ENCODE measurements at places on chromosomes 16 and 17.
A peak's percentile ranks its signal among the peaks of the same experiment; 100 is the strongest.

GRCh38 chr16:86403541-86404163 is 106.7 kb upstream of the FOXF1 start:
- no peak for DNase-seq

DNA sequence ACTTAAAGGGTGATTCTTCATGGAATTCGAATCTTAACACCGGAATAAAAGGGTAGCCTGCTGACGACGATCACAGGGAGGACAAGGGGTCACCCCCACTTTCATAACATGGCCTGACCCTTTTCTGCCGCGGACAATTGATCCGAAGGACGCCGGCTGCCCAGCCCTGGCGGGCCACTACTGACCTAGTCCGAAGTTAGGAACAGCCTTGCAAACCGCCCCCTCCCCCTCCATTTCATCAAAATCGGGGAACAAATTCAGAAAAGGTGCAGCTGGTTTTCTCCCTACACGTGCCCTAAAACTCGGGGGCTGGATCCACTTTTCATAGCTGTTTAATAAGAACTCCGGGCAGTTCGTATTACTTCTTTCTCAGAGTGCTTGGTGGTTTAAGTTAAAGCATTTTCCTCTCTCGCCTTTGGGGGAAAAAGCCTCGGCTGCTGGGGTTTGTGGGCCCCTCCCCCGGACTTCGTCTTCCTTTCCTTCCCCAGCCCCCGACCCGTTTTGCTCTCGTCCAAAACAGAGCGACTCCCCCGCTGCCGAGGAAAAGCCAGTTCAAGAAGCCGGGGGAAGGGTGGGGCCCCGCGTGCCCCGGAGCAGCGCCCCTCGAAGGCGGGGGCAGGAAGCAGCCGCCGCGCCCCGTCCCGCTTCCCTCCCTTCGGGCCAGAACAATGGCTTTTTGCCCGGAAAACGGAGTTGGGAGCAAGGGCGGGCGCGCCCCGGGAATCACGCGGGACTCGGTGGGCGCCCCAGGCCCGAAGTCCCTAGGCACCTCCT is 641 bp upstream of the CBX2 start:
- peak; percentile 24 for DNase-seq

- peak; percentile 80 for DNase-seq
Measured at GRCh38 chr17:45311760-45312476, 4.9 kb downstream of the MAP3K14 start.

GRCh38 chr16:53913099-53913870 is 209.3 kb downstream of the FTO start:
- peak; percentile 4 for DNase-seq

GRCh38 chr16:17265154-17265553 is 205.6 kb downstream of the XYLT1 start:
- no peak for DNase-seq

- peak; percentile 16 for DNase-seq
Measured at GRCh38 chr16:252366-253337, 18.0 kb downstream of the FAM234A start.

DNA sequence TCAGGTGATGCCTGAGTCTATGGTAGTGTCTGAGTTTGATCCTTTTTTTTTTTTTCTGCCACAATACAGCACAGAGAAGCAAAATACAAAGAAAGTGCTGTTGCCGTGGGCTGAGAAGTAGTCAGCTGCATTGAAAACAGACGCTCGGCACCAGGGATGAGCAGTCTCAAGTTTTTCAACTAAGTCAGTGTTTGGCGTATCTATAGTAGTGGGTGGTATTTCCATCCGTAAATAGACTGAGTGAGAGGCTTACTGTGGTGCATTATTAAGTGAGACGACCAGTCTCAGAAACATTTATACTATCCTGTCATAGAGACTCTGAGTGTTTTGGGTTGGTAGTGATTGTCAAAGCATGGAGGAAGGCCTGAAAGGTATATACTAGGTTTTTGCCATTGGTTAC is 221.3 kb downstream of the SNX29 start:
- no peak for DNase-seq

DNA sequence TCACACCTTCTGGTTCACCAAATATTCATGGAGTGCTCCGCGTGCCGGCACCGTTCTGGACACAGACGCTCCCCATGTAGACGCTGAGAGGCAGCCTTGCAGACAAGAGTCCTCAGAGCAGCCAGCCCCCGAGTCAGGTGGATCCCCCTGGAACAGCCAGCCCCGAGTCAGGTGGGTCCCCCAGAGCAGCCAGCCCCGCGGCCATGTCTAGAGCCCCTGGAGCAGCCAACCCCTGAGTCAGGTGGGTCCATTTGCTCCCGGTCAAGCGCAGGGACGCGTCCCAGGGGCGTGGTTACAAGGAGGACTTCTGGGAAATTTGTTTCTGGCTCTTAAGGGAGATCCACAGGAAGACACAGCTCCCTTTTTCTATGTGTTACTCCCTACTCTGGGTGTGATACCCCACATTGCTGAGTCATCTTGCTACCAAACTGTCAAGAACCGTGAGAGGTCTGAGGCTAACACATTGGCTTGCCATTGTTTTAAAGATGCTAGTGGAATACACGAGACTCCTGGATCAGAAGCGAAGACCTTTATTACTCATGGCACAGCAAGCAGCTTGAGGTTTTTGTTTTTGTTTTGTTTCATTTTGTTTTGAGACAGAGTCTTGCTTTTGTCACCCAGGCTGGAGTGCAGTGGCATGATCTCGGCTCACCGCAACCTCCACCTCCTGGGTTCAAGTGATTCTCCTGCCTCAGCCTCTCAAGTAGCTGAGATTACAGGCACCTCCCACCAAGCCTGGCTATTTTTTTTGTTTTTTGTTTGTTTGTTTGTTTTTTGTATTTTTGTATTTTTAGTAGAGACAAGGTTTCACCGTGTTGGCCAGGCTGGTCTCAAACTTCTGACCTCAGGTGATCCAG is 43.3 kb upstream of the CBFA2T3 start:
- DNase-seq, result peak; percentile 63

GRCh38 chr16:57577691-57578224 is 35.3 kb downstream of the ADGRG5 start:
- peak; percentile 39 for DNase-seq

- no peak for DNase-seq
Measured at GRCh38 chr16:23855010-23855409, 19.2 kb downstream of the PRKCB start.

DNA sequence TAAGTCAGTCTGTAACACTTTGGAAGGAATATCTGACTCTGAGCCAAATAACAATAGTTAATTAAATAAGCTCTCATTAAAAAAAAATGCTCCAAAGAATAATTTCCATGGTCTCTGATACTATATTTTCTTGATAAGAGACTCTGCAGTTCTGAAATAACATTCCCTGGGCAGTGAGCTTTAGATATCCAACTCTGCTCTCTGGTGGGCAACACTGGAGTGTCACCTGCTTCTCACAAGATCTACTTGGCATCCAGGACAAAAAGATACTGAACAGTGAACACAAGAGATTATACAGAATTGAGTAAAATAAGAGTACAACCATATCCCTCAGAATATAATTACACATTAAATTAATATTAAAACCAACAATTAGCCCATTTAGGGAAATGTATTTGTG is 13.7 kb downstream of the BLMH start:
- DNase-seq, result no peak

DNA sequence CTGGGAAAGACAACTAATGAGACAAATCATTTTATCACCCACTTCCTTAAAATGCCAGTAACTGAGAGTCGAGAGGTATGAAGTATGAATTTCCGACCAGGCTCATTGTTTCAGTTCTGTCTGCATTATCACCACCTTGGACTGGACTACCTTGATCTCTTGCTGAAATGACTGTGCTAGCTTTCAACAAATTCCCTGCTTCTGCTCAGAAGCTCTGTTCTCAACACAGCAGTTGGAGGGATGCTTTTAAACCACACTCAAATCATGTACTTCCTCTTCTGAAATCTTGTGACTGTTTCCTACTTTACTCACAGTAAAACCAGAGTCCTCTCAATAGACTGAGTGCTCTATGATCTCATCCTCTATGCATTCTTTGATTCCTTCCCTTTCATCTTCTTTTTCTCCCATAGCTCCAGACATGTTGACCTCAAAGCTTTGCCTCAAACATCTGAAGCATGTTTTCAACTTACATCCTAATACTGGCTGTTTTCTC is 195.8 kb downstream of the KCNJ2 start:
- no peak for DNase-seq

DNA sequence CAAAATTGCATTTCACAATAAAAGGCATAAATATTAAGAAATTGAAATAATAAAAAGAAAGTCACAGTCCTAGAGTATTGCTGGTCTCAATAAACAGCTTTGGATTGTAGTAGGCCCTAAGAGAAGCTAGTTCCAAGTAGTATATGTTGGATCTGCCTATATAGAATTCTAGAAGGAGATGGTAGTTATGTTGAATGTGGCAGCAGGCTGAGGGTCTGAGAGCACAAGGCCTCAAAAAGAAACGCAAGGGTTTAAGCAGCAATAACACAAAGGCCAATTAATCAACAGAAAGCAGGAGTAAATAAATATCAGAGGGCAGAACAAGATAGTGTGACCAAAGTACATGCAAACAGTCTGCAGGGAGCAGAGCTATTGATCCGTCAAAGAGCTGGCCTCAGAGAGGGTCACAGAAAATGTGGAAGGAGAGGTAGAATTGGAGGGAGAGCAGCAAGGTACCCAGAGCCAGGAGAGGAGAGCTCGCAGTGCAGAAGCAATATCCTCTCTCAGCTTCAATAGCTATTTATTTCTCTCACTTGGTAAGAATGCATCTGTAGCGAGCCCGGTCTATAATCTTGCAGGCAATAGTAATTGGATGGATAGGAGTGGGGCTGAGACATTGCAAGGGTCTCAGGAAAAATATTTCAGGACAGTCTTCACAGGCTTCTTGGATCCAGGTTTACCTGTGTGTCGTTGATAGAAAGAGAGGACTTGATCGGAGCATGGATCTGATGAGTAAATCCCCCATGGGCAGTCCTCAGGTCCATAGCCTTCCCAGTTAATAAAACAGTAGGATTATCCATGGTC is 25.1 kb upstream of the MED13 start:
- no peak for DNase-seq

- no peak for DNase-seq
Measured at GRCh38 chr17:80393961-80394360, 21.0 kb upstream of the ENDOV start.

- DNase-seq, result no peak
Measured at GRCh38 chr17:16046966-16047365, 47.3 kb downstream of the TTC19 start.

DNA sequence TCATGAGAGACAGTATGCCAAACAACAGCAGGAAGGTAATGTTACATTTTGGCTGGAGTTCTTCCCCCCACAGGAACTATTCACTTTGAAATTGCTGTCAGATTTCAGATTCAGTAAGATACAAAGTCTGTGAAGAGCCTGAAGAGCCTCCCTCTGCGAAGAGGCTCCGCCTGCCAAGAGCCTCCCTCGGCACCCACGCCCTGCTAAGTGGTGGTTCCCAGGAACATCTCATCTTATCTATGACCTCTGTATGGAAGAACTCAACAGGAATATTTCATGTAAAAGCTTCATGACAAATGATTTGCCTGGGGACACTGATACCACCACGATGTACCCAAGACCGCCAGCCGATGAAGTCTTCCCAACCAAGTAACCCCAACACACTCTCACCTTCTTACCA is 3.2 kb downstream of the ZC3H7A start:
- no peak for DNase-seq

DNA sequence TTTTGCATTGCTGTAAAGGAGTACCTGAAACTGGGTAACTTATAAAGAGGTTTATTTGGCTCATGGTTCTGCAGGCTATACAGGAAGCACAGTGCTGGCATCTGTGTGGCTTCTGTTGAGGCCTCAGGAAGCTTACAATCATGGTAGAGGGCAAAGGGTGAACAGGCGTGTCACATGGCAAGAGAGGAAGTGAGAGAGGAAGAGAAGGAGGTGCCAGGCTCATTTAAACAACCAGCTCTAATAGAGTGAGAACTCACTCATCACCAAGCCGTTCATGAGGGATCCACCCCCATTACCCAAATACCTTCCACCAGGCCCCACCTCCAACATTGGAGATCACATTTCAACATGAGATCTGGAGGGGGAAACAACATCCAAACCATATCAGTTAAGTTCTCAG is 16.4 kb upstream of the CLEC19A start:
- no peak for DNase-seq

GRCh38 chr16:6573577-6573976 is 759.1 kb upstream of the RBFOX1 start:
- no peak for DNase-seq

- no peak for DNase-seq
Measured at GRCh38 chr17:82018989-82019689, 3.5 kb downstream of the CENPX start.

DNA sequence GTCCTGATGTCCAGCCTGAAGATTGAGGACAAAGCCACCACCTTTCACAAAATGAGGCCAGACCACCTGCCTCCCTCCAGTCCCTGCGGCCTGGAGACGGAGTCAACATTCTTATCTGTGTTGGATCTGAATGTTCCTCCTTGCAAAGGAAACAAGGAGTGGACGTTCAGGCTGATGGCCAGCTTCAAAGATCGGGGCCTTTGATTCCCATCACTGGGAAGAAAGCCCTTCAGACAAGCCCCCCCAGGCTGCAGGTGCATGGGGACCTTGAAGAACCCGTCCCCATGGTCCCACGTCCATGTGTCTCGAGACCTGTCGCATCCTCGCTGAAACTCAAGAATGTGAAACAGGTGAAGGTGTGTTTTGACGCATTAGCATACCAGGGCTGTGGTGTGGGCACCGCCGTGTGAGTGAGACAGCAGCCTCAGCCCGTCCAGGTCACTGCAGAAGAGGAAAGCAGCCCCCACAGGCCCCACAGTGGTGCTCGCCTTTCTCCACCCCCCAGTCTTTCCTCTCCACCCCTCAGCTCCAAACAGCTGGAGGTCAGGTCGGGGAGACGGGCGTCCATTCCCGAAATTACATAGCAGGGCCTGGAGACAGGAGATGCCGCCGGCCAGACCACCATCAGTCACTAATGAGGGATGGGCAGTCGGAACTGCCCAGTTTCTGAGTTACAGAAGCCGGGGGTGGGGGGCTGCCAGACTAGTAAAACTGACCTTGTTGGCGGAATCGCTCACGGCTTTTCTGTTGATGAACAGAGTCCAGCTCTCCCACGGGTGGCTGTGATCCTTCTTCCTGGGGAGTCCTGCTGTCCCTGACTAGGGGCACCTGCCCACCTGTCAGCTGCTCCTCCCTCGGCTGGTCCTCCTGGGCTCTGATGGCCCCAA is 877 bp upstream of the CSNK1D start:
- no peak for DNase-seq

GRCh38 chr17:77701996-77702395 is 256.5 kb upstream of the TNRC6C start:
- no peak for DNase-seq

DNA sequence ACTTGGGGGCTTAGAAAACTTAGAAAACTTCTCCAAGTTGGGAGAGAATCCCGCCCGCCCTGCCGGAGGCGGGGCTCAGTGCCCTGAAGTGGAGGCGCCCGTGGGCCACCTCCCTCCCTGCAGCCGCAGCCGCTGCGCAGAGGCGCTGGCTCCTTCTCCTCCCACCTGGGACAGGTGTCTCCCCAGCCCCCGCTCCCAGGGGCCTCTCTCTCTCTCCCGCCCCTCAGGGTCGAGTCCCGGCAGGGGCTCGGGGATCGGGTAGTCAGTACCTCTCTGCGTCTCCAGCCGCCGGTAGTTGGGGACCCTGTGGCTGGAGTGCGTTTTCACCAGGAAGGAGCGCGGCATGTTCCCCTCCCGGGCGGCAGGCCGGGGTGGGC is 257 bp downstream of the SNAI3 start:
- no peak for DNase-seq
